ENCODE measurements at places on chromosomes 13 and 19. TPM values are rescaled to one million over a fixed set of nuclear protein-coding genes. Genes with fewer than 3 reads are reported as not detected.
A peak's percentile ranks its signal among the peaks of the same experiment; 100 is the strongest.

- DNase-seq = no peak
Observed at GRCh38 chr19:49339301-49340068, 4.3 kb downstream of the CD37 start.

- DNase-seq = no peak
Observed at GRCh38 chr19:44548736-44549135, 19.3 kb upstream of the CEACAM20 start.

DNA sequence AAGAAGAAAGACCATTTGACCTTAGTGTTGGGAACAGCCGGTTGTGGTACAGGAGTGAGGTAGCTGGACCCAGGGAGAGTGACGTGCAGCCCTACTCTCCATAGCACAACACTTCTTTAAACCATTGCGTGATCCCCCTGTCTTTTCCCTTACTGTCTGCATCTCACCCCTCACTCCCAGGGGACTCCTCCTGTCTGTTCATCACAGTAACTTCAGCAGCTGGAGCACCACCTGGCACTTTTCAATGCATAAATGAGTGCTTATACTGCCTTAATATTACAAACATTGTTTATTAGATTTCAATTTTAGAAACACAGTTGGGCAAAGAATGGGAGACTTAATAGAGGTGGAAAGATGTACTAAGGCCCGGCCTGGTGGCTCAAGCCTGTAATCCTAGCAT lies 285.5 kb downstream of the UQCRFS1 start:
- DNase-seq = no peak

DNA sequence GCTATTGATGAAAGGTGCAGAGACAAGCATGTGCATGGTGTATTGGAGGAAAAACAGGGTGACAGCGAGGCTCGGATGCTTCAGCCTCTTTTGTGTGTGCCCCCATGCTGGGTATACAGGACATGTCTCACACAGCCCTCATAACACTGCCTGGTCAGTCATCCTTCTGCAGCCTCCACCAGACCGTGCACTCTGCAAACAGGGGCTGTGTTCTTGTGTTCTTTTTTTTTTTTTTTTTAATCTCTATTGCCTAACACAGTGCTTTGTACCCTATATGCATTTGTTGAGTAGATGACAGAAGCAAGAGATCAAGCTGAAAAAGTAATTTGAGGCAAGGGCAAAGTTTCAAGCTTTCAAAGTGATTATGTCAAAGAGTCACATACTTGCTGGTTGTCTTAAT lies 367.2 kb upstream of the SLITRK1 start:
- no peak for DNase-seq

DNA sequence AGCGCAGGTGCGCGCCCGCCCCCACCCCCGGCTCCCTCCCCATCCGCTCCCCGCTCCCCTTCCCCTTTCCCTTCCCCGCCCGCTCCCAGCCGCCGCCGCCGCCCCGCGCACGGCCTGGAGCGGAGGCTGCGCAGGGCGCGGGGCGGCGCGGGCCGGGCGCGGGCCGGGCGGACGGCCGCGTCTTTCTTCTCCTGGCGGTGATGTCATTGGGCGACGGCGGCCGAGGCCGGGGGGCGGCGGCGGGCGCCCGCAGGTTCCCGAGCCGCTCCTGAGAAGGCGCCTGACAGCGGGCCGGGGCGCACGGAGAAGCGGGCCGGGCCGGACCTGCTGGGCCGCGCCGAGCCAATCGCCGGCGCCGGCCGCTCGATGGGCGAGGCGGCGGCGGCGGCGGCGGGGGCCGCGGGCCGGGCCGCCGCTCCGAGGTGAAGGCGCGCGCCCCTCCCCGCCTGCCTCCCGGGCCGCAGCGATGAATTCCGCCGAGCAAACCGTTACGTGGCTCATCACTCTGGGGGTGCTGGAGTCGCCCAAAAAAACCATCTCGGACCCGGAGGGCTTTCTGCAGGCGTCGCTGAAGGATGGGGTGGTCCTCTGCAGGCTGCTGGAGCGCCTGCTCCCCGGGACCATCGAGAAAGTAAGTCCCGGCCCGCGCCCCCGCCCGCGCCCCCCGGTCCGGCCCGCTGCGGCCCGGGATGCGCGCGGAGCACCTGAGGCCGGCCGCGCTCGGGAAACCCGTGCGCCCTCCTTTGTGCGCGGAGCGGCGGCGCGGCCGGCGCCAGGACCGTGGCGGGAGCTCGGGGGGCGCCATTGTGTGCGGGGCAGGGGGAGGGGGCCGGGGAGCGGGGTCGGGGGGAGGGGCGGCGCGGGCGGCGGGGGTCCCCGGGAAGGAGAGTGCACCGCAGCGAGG lies at the start of gene ARHGEF7:
TSS of gene ARHGEF7 (plus strand) at position 250 of the 904 bp plus-strand sequence. CDS start at position 467, 217 bp downstream.
- no peak for DNase-seq

- peak; percentile 52 for DNase-seq
Observed at GRCh38 chr19:24033963-24034342, 53.0 kb upstream of the ZNF254 start.

DNA sequence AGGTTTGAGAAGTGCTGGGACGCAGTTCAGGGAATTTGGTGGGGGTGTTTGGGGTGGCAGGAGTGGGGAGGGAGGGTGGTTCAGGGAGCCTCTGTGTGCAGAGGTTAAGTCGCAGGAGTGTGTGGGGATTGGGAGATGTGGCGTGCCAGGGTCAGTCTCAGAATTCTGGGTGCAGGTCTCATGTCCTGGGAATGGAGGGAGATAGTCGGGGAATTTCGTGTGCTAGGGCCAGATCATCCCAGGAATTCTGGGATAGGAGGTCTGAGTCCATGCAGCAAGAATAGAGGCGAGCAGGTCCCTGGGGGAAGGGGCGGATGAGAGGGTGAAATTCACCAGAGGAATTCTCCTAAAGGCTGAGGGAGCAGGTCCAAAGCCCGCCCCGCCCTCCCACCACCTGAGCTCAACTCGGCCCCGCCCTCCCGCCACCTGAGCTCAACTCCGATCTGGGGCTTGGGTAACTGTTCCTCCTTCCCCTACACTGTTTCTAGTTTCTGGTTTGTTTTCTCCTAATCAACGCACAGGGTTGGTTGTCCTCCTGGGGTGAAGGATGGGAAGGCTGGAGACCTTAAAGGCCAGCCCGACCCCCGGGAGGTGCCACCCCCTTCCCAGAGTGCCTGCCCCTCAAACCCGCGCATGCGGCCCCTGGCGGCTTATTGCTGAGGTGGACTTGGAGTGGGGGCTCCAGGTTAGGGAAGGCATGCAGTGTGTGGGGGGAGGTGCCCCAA lies 15.2 kb downstream of the KCNC3 start:
- DNase-seq = no peak

GRCh38 chr13:28805193-28805819 lies 14.8 kb upstream of the MTUS2 start:
- DNase-seq = peak; percentile 40

GRCh38 chr13:78934336-78934735 lies 275.4 kb upstream of the OBI1 start:
- DNase-seq = no peak

- no peak for DNase-seq
Observed at GRCh38 chr13:66992183-66992582, 238.0 kb downstream of the PCDH9 start.

ZNF709 gene
- 3.1 TPM for total RNA-seq

POSTN gene
- not detected for total RNA-seq

GSX1 gene
- total RNA-seq = not detected

IGFL1 gene
- not detected for total RNA-seq

Measured in activated CD8-positive, alpha-beta T cell treated with anti-CD3 and anti-CD28 coated beads, Interleukin-2, amount 10 ng/mL, durations not matched to agents 7 days and 5 days (primary cell).